ENCODE measurements at places on chromosomes 11 and 22.

DNA sequence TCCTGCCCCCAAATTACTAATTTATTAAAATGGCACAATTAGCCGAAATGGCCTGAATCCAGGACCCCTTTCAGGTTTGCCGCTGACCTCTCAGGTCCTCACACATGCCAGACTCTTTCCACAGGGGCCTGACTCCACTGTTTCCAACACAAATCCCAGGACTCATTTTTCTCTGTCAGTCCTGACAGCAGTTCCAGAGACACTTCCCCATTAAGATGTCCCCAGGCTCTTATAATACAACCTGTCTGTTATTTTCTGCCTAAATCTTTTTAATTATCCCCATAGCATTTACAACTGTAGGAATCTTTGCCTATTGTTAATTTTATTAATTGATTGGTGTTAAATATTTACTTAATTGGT lies 9.4 kb upstream of the IGLL5 start:
- no peak for DNase-seq

DNA sequence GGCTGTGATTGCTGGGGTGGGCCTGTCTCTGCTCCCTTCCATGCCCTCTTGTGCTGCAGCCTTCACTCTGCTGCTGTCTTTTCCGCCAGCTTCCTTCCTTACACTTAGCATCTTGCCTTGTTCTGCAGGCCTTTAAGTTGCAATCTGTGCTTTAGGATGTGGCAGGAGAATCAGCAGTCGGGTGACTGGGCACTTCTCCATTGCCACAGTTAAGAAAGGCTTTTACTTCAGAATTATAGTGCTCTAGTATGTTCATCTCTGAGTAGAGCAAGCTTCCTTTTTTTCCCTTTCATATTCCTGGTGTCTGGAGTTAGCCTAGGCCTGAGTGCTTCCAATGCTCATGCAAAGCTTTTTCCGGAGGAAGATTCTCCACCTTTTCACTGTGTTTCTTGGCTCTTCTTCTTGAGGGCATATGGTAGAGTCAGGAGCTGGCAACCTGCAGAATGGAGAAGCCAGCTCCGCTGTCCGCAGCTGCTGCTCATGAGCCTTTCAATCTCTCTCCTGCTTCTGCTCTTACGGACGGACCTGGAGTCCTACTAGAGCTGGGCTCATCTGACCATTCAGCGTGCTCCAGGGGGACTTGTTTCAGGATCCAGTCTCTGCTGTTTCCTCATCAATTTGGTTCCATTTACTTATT lies 20.2 kb downstream of the PPP6R2 start:
- no peak for DNase-seq

DNA sequence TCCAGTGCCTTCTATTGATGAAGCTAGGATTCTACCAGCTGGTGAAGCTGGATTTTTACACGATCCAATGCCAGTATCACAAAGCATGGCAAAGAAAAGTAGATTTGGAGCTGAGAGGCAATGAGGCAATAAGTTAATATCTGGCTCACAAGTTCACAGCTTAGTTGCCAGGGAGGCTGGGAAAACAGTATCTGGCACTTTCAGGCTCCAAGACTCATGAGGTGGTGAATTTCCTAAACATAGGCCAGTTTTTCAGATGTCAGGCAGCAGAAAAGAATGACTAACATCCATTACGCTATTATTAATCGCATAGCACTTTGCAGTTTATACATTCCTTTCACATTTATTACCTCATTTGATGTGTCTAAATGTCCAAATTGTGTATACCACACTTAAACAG lies 122.7 kb downstream of the GRIA4 start:
- no peak for DNase-seq

DNA sequence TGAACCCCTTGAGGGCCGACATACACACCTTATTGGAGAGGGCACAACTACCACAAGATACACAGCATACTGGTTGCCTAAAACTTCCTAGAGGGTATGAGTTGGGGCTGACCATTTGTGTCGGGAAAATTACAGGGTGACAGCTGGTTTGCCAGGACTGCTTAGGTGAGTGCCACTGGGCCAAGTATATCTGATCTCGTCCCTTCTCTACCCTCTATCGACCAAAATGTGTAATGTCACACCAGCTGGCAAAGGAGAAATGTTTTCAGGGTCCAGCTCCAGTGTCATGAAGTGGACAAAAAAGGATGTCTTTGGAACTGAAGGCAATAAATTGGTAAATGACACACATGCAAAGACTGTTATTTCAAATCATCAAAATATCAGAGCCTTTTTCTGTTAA lies 126.1 kb downstream of the PGR start:
- DNase-seq: no peak

GRCh38 chr22:24423519-24424000 lies 3.8 kb upstream of the ADORA2A start:
- peak; percentile 79 for DNase-seq

DNA sequence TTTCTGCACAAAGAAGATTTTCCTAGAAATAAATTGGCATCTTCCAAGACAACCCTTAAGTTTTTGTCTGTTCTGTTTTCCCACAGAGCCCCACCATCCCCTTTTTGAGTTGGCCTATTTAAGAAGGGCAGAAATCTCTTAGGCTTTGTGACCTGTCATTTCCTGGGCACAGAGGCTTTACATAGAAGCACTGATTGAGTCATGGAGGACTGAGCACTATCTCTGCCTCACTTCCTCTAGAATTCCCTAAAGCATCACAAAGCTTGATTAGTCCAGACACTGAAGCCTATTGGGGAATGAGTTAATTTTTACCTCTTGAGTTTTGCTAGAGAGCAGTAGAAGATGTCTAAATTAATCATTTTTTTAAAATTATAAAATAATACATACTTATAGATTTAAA lies 25.4 kb downstream of the TRIM44 start:
- DNase-seq: no peak

Data from endothelial cell (in vitro differentiated cells).